ENCODE measurements at places on chromosomes 11 and 22.

DNA sequence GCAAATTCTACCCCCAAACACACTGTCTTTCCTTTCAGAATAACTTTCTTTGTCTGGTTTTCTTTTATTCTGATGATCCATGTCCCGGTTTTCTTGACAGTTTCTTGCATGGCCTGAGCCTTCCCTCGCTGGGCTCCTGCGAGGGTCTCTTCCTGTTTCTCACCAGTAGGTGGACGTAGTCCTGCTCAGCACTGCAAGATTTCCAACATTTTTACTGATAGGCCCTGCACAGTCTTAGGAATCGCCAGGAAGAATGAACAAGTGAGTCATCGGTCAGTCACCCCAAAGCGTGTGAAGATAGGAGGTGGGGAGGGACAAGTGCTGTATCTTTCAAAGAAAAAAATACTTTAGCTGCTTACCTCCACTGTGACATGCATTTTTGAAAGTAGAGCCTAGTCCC is 16.9 kb upstream of the KIRREL3 start:
- no peak for DNase-seq

GRCh38 chr11:66604155-66604554 is 11.2 kb downstream of the CCS start:
- no peak for DNase-seq

DNA sequence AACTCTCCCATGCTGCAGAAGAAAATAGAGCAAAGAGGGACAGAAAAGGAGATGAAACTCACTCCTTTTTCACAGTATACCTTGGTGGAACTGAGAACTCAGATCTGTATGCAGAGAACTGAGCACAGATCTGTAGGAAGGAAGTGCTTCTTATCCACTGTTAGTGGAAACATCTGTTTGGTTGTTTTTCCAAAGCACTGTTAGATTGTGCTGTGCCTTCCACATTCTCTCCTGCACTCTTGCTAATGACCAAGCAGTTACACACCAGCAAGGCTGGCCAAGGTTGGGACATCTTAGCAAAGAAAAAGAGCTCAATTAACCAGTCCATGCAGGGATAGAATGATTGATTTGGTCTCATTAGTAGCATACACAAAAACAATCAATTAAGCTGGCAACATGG is 20.1 kb upstream of the SIK2 start:
- no peak for DNase-seq

DNA sequence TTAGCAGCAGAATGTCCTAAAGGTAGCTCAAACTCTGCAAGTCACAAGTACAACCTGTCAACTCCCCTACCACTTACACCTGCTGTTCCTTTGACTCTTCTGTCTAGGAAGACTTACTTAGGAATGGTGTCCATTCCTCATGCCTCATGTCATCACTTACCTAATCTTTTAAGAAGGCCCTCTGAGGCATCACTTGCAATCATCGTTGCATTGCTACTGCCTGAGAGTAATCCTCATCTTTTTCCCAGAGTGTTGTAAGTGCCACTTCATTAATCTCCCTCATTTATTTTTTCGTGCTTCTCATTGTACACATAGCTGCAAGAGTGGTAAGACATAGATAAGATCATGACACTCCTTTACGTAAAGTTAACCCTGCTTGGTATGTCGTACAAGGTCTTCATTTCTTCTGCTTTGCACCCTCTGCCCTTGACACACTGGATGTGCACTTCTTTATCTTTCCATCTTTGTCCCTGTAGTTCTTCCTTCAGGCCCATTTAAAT is 54.6 kb downstream of the SFI1 start:
- no peak for DNase-seq

DNA sequence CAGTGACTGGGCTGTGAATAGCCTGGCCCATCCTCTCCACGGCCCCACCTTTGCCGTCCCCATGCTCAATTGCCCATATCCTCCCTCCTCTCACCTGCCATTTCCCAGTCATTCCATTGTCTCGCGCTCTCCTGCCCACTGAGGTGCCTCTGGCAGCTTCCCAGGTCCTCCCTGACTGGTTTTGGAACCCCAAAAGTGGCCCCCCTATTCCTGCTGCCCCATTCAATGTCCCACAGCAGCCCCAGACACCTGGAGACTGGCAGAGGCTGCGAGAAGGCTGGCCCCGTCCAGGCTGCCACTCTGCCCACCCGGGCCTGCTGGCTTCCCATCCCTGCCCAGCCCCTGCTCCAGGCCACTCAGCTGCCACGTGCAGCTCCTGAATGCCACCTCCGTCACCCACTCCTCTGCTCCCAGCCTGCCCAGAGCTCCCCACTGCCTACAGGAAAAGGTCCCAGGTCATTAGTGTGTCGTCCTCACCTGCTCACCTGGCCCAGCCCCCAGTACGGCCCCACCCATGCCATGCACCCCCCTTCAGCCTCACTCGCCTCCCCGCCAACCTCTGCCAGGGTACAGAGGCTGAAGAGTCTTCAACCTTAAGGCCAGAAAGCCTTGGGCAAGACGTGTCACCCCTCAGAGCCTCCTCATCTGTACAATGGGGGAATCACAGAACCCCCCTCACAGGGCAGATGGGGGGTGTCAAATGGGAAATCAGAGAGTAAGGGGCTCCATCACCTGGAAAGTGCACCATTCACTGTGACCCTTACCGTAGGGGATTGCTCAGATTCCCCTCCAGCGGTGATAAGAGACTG is 37.5 kb downstream of the KCNJ4 start:
- DNase-seq = no peak

DNA sequence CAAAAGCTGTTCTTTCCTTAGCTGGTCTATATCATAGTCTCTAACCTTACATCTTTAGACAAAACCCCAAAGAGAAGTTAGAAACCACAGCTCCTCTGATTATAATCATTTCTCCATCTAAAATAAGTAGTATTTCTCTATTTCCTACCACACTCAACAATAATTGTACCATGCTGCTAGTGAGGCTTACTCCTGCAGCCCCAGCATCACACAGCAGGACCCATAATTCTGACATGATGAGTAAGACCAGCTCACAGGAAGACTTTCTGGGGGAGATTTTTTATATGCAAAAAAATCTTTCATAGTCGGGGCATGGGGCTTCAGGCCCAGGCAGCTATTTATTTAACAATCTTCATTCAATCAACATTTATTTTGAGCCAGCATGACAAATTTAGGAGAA is 441.6 kb downstream of the DYNC2H1 start:
- DNase-seq = no peak

DNA sequence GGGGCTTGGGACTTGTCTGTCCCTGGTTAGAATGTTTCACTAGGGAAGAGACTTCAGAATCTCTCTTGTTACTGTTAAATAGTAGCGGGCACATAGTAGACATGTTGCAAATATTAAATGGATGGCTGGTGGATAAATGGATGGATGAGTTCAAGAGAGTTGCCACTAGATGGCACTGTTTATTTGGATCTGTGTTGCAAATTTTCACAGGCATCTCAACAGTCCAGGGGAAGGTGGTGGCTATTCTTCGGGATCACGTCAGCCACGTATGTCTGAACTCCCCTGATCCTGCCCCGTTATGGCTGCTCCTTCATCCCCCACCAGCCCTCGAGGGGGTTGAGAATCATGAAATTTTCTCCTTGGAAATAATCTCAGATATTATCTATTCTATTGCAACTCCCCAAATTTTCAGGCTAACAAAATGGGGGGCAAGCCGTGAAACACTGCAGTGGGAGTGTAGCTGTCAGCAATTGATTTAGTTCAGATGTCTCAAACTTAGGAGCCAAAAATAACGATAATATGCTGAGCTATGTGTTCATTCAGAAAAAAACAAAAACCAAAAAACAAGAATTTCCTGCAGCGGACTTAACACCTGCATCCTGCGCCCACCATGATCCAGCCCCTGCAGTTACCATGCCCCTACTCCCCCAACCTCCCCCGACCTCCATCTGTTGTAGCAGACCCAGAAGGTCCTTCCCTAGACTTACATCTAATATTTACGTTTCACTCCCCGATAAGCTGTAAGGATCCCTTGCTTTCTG is 29.1 kb upstream of the BIRC3 start:
- no peak for DNase-seq

DNA sequence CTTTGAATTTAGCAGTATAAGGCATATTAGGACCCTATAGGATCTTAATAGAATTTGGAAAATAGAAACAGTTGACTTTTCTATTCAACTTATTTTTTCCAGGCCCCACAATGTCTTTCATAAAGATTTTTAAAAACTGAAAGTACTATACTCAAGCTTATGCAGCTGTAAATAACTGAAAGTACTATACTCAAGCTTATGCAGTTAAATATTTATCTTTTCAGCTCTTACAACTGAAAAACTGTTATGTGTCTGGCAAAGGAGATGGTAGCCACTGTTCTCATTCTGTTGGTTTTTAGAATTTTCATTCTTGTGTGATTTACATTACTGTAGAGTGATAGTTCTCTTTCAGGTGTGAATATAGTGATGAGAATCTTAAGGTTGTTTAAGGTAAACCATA is 16.5 kb downstream of the HIPK3 start:
- DNase-seq = no peak

GRCh38 chr11:1199751-1200610 is 22.9 kb upstream of the MUC5B start:
- no peak for DNase-seq

DNA sequence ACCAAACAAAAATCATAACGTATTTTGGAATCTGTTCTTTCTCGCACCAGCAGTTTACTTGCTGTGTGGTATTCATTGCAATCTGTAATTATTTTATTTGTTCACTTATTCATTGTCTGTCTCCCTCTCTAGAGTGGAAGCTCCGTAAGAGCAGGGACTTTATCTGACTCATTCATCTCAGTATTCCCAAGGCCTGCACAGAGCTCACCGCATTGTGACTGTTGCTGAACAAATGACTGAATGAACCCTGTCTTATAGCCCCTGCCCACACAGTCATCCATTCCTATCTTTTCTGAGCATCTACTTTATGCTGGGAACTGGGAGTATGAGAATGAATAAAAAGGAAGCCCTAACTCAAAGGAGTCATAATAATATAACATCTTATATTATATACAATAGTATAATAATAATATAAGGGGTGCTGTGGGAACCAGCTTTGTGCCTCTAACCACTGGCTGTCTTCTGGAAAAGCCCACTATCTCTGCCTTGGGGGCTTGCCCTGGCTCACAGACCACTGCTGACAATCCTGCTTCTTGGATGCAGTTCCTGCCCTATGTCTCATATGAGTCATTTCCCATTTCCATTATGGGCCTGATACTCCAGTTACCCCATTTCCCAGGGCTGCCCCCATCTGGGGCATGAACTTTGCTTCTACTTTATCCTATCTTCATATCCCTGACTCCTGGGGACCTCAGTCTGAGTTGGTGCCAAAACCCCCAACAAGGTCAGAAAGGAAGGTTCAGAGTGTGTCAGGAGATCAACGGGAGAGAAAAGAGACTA is 11.0 kb downstream of the XRRA1 start:
- no peak for DNase-seq

GRCh38 chr11:115333949-115334348 is 170.3 kb downstream of the CADM1 start:
- no peak for DNase-seq

DNA sequence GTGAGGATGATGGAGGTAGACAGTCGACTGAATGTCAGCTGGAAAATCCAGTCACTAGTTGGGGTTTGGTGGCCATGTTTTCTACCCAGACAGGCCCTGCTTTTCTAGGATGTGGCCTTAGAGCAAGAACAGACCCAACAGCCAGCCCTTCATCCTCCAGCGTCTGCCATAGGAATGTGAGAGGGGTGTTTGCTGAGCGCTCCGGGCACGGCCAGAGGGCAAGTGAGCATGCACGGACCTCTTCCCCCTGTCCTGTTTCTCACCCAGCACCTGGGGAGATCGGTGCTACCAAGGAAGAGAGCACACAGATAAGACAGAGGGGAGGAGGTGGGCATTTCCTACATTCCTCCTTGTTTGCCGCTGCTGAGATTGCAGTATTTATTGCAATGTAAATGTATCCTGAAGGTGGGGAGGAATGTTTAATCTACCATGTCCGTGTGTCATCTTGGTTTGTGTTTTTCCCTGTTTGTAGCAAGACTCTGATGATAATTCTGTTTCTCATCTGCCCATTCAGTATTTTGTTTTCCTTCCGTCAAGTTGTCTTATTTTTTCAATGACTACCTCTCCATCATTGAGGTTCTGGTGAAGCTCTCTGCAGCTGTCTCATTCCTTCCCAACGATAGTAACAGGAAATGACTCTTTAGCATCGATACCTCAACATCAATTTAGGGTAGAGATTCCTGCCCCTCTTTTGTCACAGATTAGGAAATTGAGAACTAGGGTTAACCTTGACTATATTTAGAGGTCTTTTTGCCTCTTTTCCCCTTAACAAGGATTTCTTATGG is 4.9 kb upstream of the ATF4 start:
- DNase-seq = no peak

DNA sequence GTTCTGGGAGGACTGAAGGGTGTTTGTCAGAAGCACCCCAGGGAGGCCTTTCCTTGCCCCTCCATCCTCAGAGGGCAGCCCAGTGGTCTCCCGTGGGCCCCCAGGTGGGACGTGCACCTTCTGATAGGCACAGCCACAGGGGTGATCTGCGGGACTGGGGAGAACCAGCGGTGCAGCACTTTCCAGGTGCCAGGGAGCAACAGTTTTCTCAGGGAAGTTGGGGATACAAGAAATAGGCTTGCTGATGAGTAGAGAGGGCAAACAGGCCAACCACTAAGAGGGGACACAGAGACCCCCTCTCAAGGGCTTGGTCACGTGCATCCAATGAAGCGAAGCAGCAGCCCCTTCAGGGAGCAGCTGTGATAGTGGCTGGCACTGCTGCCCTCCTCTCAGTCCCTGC is 107.1 kb upstream of the BID start:
- no peak for DNase-seq

GRCh38 chr22:28883917-28884746 is 760 bp downstream of the ZNRF3 start:
- no peak for DNase-seq

GRCh38 chr22:42830161-42830560 is 26.9 kb downstream of the ARFGAP3 start:
- DNase-seq = no peak

GRCh38 chr22:24583221-24584165 is 9.4 kb downstream of the LRRC75B start:
- DNase-seq = no peak

GRCh38 chr11:102981324-102981910 is 25.9 kb upstream of the MMP13 start:
- no peak for DNase-seq

DNA sequence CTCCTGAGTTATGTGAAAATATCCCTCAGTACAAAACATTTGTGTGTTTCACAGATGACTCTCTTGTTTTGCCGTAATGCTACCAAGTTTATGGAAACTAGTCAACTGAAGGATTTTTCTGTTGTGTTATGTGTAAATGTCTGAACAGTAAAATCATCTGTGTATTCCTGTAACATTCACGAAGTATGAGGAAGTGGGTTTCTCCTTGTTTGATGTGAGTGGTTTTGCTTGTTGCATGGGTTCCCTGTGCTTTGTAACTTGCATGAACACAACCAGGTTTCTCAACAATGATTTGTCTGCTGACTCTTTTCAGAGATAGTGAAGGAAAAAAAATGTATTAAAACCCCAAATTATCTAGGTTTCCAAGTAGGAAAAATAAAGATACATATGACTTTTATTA is 138.1 kb downstream of the PGR start:
- DNase-seq = no peak

DNA sequence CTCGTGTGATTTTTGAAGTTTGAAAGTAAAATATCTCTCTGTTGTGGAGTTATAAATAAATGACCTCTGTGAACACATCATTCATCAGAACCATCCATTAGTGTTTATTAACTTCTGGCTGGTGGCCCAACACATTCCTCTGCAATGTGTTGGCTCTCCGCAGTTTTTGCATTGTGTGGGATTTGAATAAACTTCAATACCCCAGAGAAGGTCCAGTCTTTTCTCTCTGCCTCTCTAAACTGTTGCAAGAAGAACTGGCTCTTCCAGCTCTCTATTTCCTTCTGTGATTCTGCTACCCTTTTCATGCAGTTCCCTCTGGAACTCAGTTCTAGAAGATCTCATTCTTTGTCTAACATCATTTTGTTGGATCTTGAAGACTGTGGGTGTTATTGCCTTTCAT is 125.0 kb upstream of the ARHGAP42 start:
- DNase-seq = no peak
